ENCODE measurements at places on chromosomes 4 and X.

- DNase-seq = no peak
Measured at GRCh38 chrX:130330146-130330545, 9.6 kb upstream of the SLC25A14 start.

- DNase-seq = no peak
Measured at GRCh38 chrX:47629419-47630200, at the start of gene CFP. CFP (minus strand) TSS chrX:47629930; CDS start chrX:47629844, 86 bp downstream.

DNA sequence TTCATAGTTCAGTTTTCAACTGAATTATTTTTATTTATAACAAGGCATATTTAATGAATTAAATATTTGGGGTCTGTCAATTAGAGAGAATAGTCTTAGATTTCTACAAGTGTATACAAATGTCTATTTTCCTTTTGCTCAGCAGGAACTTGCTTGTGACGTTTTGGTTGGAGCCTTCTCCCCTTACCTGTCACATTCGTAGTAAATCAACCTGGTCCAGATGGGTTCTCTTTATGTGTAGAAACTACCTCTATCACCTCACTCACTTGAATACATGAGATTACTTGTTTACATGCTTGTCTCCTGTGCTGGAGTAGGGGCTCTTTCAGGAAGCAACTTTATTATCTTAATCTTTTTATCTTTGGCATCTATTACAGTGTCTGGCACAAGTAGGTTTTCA lies 938.3 kb upstream of the IGFBP7 start:
- DNase-seq = no peak

GRCh38 chrX:109842611-109843010 lies 109.6 kb upstream of the ACSL4 start:
- no peak for DNase-seq

GRCh38 chr4:82500435-82501153 lies 61.2 kb downstream of the TMEM150C start:
- no peak for DNase-seq

DNA sequence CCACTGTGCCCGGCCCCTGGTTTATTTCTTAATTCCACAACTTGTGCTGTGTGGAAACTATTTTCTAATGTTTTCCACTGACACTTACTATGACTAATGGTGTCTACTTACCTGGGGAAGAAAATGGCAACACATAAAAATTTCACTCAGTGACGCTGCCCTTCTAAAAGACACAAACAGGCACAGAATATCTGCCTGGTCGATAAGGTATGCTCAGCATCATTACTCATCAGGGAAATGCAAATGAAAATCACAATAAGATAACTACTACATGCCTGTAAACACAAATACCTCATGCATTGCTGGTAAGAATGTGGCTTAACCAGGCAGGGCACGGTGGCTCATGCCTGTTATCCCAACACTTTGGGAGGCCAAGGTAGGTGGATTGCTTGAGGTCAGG lies 61.6 kb downstream of the UBE2K start:
- no peak for DNase-seq

GRCh38 chrX:133983256-133983973 lies 2.0 kb downstream of the GPC3 start:
- no peak for DNase-seq

DNA sequence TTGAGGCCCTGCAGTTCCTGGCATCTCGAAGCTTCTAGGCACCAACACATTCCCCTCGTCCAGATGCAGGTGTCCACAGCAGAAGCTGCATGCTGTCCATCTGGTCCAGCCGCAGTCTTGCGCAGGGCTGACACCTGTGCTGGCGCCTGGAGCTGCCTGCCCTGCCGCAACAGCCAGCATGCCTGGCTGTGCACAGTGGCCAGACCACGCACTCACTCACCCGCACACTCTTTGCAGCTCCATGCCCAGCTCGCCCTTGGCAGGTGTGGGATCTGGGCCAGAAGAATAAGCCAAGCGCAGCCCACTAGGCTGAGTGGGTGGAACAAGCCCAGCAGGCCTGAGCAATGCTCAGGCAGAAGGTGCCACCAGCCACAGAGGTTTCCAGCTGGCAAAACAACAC lies 125.6 kb downstream of the PARM1 start:
- no peak for DNase-seq
